Stimulated activated naive CD4-positive, alpha-beta T cell (primary cell): ENCODE measurements at places on chromosomes 12 and 14.

- DNase-seq, result no peak
Observed at GRCh38 chr14:24858052-24858451, 191.9 kb downstream of the STXBP6 start.

- no peak for DNase-seq
Observed at GRCh38 chr14:90649083-90649482, 167.1 kb downstream of the TTC7B start.

DNA sequence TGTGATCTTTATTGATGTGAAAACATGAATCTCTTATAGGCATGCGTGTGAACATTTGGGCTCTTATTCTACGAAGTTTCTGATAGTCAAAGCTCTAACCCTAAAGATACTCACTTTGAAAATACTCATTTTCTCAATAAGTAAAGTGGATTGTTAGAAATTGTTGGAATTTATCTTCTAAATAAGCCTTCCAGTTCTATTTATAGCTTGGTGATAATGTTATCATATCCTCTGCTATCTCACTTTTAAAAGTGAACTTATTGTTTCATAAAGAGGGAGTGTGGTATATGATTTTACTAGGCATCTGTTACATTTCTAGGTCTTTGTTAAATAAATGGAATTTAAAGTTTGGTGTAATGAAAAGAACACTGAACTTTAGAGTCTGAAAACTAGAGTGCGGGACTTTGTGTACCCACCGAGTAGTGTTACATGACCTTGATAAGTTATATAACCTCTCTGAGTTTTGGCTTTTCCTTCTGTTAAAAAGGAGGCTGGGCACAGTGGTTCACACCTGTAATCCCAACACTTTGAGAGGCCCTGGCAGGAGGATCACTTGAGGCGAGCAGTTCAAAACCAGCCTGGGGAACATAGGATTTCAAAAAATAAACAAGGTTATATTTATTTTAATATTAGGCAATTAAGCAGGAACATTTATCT is 13.6 kb downstream of the USP15 start:
- DNase-seq, result no peak

DNA sequence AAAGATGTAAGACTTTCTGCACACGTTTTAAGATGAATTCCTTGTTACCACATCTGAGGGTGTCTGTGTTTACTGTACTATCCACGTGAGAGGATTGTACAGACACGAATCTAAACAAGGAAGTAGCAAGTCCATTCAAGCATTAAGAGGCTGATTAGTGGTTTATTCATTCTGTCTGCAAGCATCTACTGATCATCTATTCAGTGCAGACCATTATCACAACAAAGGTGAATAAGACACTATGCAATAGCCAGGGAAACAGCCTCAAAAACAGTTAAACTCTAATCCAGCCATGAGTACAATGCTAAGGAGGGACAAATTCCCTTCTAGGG is 111.6 kb upstream of the PZP start:
- DNase-seq, result no peak

GRCh38 chr12:32390572-32391219 is 8.7 kb upstream of the FGD4 start:
- DNase-seq, result no peak

DNA sequence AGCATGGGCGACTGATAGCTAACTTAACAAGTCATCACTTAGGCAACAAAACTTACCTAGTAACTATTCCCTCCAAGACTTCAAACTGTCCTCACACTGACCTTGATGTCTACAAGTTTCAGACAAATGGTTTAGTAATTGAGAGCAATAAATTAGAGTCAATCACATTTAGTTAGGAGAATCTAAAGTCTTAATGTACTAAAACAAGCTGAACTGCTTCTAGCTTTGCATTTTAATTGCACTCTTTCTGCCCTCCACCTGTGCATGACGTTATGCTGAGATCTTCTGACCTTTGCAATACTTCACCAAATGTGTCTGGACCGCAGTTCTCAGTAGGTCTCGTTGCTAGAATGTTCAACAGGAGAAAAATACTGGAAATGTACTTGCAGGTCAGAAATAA is 158.0 kb downstream of the PIK3C2G start:
- no peak for DNase-seq

- no peak for DNase-seq
Observed at GRCh38 chr12:89492883-89493282, 31.7 kb downstream of the GALNT4 start.

GRCh38 chr12:15777355-15778012 is 11.7 kb downstream of the EPS8 start:
- DNase-seq, result no peak

GRCh38 chr14:21534576-21534975 is 8.4 kb upstream of the SALL2 start:
- DNase-seq, result no peak

DNA sequence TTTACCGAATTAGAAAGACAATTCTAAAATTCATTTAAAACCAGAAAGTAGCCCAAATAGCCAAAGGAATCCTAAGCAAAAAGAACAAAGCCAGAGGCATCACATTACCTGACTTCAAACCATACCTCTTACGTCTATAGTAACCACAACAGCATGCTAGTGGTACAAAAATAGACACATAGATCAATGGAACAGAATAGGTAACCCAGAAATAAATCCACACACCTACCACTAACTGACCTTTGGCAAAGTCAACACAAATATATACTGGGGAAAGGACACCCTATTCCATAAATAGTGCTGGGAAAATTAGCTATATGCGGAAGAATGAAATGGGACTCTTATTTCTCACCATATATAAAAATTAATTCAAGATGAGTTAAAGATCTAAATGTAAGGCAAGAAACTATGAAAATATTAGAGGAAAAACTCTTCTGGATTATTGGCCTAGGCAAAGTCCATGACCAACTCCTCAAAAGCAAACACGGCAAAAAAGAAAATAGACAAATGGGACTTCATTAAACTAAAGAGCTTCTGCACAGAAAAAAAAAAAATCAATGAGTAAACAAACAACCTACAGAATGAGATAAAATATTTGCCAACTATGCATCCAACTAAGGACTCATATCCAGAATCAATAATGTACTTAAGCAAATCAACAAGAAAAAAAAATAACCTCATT is 568.9 kb downstream of the SOX5 start:
- no peak for DNase-seq

DNA sequence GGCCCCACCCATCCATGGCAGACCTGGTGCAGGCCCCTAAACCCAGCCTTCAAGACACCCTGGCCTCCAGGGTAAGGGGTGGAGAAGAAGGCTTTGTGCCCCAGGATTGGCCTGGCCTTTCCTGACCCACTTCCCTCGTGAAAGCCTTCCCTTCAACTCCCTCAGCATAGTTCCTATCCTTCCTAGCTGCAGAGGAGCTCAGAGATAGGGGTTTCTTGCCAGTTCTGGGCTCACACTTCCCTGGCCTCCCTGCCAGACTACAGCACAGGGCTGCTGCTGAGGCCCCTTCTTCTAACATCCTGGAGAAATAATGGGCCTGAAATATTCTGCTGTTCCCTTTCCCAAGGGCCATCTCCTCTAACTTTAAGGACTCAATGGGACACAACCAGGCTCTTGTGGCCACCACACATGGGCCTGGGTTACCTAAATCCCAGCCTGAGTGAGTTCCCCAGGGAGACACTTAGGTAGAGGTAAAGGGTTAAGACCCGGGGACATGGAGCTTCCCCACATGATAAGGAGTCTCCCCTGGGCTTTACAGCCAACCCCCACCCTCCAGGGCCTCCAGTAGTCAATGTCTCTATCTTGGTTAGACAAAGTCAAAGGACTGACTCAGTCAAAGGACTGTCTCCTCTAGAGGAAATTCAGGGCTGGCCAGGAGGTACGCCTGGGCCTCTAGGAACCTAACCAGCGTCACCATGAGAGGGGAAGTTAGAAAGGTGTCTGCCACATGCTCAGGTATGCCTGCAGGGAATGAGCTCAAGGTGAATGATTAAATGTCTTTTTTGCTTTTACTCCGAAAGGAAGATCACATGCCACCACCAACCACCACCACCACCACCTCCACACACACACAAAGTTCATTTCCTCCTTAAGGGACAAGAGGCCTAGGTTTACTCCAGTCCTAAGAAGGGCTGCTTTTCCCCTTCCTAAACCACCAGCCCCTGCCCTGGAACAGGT is 7.1 kb downstream of the ZFP36L1 start:
- DNase-seq, result peak; percentile 28

DNA sequence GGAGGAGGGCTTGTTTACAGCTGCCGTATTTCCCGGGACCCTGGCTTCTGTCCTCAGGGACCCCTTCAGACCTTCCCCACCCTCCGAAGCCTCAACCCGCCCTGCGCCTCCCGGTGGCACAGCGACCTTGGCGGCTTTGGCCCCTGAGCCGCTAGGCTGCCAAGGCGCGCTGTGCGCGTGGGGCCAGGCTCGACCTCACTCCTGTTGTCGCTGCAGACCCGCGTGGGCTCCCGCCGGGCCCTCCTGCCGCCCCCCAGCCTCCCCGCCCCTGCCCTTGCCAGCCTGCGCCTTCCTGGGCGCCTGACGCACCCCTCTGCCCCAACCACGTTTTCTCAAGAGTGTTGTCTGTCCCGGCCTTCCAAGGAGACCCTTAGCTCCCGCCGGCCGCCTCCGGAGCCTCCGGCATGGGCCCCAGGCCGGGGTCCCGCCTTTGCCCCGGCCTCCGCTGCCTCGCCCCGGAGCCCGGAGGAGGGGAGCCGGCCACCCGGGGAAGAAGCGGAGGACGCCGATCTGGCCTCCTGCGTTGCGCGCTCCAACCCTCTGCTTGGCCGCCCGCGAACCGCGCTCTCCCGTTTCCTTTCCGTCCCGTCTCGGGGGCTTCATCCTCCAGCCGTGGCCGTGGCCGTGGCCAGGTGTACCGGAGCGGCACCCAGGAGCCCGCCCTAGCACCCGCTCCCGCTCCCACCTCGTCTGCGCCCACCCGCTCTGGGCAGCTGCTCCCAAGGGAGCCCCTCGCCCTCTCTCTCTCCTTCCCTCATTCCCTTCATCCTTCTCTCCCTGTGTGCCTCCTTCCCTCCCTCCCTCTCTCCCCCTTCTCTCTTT is 19.9 kb downstream of the PPP2R5C start:
- peak; percentile 29 for DNase-seq

DNA sequence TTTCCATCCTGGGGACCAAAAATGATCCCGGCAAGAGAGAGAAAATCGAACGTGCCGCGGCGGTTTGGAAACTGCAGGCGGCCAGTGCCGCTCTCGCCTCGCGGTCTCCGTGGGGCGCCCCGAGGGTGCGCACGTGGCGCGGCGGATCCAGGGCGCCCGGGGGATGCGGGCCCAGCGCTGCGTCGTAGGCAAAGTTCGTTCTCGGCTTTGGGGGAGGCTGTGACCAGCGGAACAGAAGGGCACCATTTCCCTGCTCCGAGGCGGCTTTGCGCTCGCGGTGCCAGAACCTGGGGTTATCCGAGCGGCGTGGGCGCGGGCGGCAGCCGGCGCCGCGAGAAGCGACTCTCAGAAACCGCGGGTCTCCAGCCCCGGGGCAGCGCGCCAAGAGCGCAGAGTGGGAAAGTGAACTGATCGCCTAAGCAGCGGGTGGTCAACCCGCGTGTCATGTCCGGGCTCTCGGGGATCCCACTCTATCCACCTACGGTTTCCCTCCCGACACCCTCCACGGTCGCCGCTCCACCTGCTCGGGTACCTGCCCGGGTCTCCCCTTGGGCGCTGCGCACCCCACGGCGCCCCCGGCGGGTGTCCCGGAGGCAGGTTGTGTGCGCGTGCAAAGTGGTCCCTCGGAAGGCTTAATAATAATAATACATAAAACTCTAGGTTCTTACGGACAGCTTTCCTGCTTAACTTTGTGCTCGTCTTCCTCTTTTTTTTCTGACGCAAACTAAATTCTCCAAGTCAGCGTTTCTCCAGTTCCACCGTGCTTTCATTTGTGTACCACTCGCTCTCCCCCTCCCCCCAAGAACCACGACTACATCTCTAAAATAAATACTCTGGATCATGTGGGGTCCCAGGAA is 1.2 kb downstream of the ESRRB start:
- DNase-seq, result no peak

DNA sequence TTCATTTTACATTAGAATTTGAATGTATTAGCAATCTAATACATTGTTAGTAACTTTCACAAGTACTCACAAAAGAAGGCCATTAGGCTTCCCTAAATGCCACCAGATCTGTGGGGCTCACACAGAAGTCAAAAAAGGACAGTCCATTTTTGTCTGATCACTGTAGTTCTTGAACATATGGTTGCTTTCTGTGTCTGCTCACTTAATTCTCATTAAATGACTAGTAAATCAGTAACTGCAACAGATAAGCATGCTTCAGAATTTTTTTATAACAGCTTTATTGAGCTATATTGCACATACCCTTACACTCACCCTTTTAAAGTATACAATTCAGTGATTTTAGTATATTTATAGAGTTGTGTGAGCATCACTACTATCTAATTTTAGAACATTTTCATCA is 71.4 kb downstream of the DENND5B start:
- no peak for DNase-seq

DNA sequence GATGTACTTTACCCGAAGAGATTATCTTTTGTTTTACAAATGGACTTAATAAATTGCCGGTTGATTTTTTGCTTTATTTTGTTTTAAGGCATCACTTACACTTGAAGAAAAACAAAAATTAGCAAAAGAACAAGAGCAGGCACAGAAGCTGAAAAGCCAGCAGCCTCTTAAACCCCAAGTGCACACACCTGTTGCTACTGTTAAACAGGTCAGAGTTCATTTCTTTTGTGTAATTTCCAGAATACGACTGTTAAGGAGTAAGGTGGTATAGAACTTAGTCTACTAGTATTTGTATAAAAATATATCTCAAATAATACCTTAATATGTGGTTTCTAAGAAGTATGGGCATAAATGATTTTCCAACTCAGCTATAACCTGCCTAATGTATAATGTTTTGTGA is 19.6 kb upstream of the SLC17A8 start:
- DNase-seq, result no peak

- no peak for DNase-seq
Observed at GRCh38 chr14:92404018-92404417, 81.1 kb downstream of the SLC24A4 start.

- DNase-seq, result no peak
Observed at GRCh38 chr12:130873825-130874224, 2.0 kb downstream of the RAN start.

DNA sequence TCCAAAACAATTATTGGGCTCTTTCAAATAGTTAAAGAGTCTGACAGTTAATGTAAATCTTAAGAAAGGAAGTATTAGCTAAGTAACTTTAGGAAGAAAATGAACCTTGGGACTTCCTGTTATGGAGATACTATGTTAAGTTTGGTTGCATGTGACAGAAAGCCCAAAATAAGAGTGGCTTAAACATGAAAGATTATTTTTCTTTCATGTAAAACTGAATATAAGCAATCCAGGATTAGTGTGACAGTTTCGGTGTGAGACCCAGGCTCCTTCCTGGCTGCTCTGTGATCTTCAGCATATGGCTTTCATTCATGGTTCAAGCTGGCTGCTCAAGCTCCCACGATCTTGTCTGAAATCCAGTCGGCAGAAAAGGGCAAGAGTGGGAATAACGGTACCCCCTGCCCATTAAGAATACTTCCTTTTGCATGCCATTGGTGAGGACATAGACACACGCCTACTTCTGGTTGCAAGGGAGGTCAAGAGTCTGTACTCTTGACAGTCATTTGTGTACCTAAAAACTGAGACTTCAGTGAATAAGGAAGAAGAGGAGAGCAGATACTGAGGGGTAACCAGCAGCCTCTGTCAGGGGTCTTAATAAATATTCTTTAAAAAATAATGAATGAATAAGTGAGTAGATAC is 2.2 kb upstream of the RPAP3 start:
- DNase-seq, result no peak
